Transverse colon (tissue), 4 donors: ENCODE measurements at places on chromosomes 4 and X. TPM values are rescaled to one million over a fixed set of nuclear protein-coding genes. Genes with fewer than 3 reads are reported as not detected.

DNA sequence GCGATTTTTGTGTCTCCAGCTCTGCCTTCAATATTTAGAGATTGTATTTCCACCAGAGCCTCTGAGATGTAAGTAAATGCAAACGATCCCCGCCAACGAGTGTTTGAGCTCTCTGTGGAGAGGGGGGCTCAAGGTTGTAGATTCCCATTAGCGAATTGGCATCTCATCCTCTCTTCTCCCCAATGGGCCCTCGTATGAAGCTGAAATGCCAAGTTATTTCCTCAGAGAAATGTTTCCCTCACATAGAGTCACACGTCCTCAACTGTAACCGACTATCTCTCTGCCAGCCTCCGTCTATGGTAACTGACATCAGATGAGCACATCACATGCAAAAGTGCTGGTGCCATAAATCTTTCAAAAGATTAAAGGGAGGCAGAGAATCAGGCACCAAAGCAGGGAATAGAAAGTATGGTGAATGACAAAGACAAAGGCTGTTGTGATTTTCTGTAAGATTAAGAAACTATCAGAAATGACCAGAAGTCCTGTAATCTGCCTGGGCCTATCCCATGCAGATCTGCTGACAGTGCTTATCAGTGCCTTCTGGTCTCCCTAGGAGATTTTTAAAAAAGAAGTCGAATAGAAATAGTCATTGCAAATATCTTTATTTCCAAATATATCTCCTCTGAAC lies 157.1 kb downstream of the PDGFRA start:
- DNase-seq, result no peak

- DNase-seq, result no peak
These were observed 120.8 kb upstream of the CXXC4 start for GRCh38 chr4:104615496-104615895.

DNA sequence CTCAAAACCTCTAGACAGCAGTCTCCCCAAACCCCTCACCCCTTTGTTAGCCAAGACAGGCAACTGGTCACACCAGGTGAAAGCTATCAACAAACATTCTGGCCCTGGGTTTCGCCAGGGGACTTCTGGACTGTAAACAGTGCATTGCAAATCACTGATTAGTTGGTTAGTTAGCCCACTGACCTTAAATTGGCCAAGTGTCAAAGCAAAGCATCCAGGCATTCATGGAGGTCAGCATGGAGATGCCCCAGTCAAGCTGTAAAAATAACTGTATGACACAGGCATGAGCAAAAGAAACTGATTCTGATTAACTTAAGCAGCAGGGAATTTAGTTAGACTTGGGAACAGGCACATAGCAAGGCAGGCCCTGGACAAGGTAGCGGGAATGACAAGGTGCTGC lies 156.0 kb upstream of the TTC29 start:
- DNase-seq, result no peak

DNA sequence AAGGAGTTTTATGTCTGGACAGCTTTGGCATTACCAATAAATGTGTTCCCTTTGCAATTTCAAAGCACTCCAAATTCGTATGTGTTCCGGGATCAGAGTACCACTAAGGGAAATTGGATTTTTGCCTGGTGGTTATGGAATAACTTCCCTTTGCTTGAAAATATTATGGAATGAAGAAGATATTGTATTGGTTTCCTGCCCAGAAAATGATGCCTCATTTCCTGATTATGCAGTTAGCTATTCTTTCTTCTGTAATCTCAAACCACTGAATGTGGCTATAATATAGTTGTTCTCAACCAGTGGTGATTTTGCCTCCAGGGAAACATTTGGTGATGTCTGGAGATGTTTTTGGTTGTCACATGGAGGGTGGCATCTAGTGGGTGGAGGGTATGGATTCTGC lies 142.9 kb downstream of the PCDH7 start:
- DNase-seq, result no peak

GRCh38 chrX:71509289-71509688 lies 23.6 kb upstream of the OGT start:
- no peak for DNase-seq

DNA sequence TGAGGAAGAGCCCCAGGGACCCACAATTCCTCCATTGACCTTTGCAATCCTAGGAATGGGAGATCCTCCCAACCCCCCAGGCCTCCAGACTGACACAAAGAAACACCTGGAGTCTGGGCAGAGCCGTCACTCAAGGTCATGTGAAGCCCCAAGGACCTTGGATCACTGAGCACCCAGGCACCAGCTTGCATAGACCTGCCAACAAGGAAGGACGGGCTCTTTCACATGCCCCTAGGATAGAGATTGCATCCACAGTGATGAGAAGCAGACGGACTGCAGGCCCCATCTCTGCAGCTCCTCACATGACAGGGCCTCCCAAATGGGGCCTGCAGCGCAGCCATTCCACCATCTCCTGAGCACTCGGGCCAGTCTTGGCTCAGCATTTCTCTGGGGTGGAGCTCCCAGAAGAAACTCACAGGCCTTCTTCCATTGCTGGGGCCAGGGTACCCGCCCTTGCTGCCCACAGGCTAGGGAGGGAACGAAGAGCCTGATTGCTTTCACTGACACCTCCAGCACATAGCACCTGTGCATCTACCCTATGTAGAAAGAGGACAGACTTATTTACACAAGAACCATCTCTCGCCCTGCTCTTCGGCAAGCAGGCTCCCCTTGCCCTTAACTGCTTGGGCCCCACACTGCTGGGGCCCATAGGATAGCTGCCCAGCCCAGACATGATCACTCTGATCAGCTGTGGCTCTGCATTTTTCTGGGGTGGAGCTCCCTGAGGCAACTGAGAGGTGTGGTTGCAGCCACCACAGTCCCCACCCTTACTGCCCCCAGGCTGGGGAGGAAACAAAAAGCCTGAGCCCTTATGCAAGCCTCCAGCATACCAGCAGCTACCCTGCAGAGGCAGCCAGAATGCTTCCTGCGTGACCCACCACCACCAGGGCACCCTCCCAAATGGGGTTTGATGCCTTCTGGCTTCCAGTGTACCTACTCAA lies 185.7 kb upstream of the ZCCHC13 start:
- no peak for DNase-seq

The KCTD8 gene
- 0.41 TPM for total RNA-seq

The IQCM gene
- 4.0 TPM for total RNA-seq

The MAGEA9B gene
- total RNA-seq, result not detected
